ENCODE measurements at places on chromosomes 7 and 10. TPM values are rescaled to one million over a fixed set of nuclear protein-coding genes. Genes with fewer than 3 reads are reported as not detected.

DNA sequence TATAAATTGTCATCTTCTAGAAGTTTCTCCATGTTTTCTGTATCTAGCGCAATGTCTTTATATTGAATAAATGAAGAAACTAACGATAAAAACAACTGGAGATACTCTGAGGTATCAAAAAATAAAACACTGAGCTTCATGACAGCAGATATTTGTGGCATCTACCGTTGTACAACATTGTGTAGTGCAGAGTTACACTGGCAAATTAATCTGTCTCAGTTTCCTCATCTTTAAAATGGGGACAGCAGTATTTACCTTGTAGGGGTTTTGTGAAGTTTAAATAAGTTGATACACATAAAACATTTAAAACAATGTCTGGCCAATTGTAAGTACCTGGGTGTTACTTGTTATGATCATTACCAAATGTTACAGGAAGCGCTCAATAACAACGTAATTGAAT lies 10.4 kb downstream of the ITGB1 start:
- no peak for DNase-seq

- DNase-seq = no peak
Measured at GRCh38 chr10:74822101-74822500, 4.3 kb upstream of the KAT6B start.

DNA sequence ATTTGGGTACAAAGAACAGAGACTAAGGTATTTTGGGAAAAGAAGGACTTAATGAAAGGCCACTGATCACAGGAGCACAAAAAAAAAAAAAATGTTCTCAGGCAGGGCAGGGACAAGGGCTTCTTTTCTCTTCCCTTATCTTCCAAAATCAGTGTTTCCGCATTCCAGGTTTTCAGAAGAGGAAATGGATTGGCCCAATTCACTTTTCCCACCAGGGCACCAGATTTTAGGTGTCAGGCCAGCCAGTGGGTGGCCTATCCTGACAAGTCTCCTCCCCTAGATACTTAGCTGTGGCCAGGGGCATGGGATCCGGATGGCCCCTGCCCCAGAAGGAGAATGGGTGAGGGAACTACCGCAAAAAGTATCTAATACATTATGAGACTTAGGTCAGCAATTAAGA lies 88.9 kb upstream of the WAC start:
- DNase-seq = no peak

DNA sequence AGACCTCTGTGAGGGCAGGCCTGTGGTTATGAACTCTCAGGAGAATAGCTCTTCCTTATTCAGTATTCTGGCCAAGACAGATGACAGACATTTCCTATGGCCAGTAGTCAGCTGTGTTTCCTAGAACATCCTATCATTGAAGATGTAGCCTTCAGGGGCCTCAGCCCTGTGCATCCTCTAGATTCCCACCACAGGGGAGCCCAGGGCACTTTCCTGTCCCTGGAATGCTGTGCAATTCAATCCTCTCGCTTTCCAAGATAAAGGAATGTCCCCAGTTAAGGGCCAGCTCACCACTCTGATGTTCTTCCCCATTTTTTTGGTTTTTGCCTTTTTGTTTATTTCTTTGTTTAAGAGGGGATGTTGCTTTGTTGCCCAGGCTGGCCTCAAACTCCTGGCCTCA lies 578.8 kb upstream of the C7orf33 start:
- no peak for DNase-seq

DNA sequence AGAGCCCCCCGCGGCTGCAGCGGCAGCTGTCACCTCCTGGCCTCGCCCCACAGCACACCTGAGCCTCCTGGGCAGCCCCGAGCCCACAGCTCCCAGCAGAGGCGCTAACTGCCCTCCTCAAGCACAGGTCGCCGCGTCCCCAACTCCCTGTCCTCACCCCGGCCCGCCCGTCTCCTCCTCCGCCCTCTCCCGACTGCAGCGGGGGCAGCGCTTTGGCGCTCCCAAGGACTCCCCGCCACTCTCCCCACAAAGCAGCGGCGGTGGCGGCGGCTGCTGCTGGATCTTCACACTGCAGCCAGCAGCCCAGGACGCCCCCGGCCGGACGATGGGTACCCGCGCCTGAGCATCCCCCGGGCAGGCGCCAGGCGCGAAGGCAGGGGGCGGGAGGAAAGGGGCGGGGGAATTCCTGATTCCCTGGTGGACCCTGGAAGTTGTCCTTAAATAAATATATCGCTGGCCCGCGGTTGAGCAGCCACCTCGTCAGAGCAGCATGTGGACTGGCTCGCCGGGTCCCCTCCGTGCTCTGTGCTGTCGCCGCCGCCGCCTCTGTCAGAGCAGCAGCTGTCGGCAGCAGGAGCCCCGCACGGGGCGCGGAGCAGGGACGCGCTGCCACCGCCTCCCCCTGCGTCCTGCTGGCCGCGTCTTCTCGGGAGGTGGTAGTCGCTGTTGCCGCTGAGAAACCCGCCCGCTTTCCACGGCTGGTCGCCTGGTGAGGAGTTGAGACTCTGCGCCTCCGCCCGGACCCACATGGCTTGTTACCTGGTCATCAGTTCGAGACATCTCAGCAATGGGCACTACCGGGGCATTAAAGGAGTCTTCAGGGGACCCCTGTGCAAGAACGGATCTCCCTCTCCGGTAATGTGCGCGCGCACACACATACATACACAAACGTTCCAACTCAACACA lies at the start of gene ZNF804B:
TSS of gene ZNF804B (plus strand) at position 471 of the 906 bp plus-strand sequence. CDS start at position 748, 277 bp downstream.
- no peak for DNase-seq

- no peak for DNase-seq
Measured at GRCh38 chr10:20877986-20878983, 18.8 kb downstream of the NEBL start.

DNA sequence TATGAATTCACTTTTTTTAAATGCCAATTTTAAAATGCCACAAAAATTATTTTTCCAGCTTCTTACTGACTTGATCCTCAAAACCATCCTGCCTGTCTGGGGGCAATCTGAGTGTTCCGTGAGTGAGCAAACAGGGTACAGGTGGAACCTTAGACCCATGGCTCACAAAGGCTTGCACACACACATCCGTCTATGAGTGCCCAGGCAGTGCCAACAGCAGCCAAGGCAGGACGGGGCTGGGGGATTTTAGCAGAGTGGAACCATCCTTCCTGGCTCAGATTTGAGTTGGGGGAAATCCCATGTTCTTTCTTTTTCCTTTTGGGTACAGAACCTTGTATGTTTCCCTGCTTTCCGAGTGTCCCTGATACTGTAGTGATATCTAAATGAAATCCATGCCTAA lies 377.7 kb upstream of the MGMT start:
- DNase-seq = no peak

GRCh38 chr10:128044186-128044585 lies 82.0 kb downstream of the MKI67 start:
- DNase-seq = no peak

GRCh38 chr7:27262121-27262520 lies 19.5 kb downstream of the EVX1 start:
- DNase-seq = no peak

GRCh38 chr10:127151981-127152699 lies 44.3 kb downstream of the INSYN2A start:
- DNase-seq = no peak

DNA sequence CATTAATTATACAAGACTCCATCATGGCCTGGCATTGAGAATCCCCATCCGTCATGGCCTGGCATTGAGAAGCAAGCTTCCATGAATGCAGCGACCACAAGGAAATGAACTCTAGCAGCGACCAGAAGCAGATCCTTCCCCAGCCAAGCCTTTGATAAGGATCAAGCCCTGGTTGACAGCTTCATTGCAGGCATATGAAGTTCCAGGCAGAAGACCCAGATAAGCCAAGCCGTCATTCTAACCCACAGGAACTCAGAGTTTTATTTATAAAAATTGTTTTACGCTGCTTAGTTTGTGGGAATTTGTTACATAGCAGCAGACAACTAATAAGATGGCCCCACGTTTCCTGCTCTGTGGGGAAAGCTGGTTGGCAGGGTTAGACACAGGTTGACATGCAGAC lies 642.3 kb downstream of the GATA3 start:
- no peak for DNase-seq

DNA sequence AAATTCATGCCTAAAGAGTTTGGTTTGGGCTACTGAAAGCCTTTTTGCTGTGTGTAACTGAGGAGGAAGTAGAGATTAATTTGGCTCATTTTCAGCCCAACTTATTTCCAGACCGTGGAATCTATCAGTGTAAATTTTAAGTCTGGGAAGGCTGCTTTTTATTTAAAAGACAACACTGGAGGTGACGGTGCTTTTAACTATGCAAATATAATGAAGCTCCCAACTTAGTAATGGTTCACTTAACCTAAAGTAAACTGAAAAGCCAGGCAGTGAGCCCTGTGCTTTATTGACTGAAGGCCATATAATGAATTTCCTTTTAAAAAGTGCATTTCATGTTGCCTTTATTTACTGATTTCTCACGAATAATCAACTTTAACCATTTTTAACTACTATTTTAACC lies 127.2 kb downstream of the NPY start:
- DNase-seq = no peak

- DNase-seq = no peak
Measured at GRCh38 chr7:108193594-108194498, 63.7 kb upstream of the LAMB4 start.

- no peak for DNase-seq
Measured at GRCh38 chr10:49841615-49842332, 79.7 kb upstream of the OGDHL start.

- DNase-seq = no peak
Measured at GRCh38 chr7:81674431-81674830, 95.4 kb downstream of the HGF start.

DNA sequence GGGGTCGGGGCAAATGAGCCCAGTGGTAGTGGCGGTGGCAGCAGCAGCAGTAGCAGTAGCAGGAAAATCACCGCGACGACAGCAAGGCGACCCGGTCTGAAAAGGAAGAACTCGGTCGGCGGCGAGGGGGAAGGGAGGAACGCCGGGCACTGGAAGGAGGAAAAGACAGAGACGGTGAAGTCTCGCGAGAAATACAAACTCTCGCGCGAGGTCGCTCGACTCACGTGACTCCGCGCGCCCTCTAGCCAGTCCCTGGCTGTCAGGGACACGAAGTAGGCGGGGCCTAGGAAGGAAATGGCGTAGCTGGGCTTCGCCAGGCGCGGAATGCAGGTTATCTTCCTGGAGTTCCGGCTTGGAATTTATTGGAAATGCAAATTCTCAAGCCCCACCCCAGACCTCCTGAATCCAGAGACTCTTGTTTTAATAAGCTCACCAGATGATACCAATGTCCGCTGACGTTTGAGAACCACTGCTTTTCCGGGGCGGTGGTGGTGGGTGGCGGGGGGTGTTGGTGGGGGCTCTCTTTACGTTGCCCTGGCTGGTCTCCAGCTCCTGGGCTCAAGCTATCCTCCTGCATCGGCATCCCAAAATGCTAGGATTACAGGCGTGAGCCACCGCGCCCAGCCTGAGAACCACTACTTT lies at the start of gene SMNDC1:
TSS of gene SMNDC1 (minus strand) at position 141 of the 642 bp plus-strand sequence. CDS start 1,333 bp downstream, outside the sequence.
- peak; percentile 97 for DNase-seq

DNA sequence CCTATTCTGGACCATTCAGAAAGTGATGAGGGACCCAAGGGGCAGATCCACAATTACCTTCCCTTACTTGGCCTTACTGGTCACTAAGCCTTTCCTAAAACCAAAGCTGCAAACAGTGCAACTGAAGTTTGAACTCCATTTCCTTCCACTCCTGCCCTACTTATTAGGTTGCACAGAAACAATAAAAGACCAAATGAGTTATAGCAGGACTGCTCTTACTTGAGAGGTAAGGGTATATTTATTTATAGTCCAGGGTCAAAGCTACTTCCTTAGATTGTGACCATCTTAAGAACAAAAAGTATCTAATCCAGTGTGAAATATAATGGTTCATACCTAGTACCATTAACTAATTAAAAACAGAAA lies 27.0 kb downstream of the CDK6 start:
- no peak for DNase-seq

GRCh38 chr7:42226354-42226941 lies 10.6 kb downstream of the GLI3 start:
- no peak for DNase-seq

DNA sequence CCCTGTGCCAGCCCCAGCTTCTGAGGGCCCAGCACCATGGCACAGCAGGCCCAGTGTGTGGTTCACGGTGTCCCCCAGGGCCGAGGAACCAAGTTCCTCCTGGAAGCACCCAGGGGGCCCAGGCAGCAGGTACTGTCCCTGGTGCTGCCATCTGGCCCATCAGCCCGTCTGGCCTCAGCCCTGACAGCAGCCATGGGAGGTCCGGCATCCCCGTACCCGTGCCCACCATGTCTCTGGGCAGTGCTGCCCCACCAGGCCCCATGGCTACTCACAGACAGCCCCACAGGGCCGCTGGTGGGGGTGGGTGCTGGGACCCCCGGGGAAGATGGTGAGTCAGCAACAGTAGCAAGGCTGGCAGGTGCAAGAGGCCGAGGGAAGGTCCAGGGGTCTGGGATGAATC lies 32.8 kb downstream of the STK32C start:
- no peak for DNase-seq

- DNase-seq = no peak
Measured at GRCh38 chr10:97017474-97017903, 168.3 kb downstream of the SLIT1 start.

- no peak for DNase-seq
Measured at GRCh38 chr10:61904733-61905725, 3.5 kb downstream of the ARID5B start.

DNA sequence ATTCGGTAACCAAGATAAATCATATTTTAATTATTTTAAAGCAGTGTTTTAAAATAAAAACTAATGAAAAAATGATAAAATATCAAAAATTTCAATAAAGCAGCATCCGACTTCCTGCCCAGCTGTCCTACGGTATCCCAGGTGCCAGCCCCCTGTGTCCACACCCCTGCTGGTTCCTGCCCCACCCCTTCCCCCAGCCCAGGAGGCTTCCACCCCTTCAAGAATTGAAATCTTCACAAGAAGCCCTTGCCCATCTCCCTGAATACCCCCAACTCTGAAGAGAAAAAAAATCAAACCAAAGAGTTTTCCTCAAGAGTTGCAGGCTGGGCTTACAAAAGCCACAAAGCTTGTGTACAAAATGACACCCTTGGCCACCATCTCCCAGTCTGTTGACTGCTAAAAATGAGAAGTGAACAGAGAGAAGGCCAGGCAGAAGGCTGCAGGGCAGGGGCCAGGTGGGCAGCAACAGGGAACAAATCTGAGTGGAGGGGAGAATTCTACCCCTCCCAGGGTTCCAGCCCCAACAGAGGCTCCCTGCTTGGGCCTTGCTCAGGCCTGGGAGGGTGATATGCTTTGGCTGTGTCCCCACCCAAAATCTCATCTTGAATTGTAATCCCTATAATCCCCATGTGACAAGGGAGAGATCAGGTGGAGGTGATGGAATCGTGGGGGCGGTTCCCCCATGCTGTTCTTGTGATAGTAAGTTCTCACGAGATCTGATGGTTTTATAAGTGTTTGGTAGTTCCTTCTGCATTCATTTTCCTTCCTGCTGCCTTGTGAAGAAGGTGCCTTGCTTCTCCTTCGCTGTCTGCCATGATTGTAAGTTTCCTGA lies 14.5 kb downstream of the GPRIN2 start:
- DNase-seq = peak; percentile 4

PTN gene
- total RNA-seq = not detected

CREB3L2 gene
- total RNA-seq = 5.5 TPM

RPEL1 gene
- total RNA-seq = not detected

RNF133 gene
- not detected for total RNA-seq

BPGM gene
- 15.3 TPM for total RNA-seq

OR13A1 gene
- not detected for total RNA-seq

All from gastrocnemius medialis (tissue), 4 donors.